WTC11 (cell line): ENCODE measurements at places on chromosomes 13 and 19. TPM values are rescaled to one million over a fixed set of nuclear protein-coding genes. Genes with fewer than 3 reads are reported as not detected.

ARID3A gene
- total RNA-seq, result 102 to 116 TPM (median 113 TPM) in 3 replicates

GRCh38 chr13:43473437-43473836, 313.3 kb downstream of the ENOX1 start:
- DNase-seq, result no peak

GRCh38 chr13:34523406-34523805, 418.7 kb upstream of the NBEA start:
- DNase-seq, result no peak

GRCh38 chr19:45349430-45349941, 8.9 kb downstream of the KLC3 start:
- no peak for DNase-seq

TMEM255B gene
- total RNA-seq, result 4.7 to 5.9 TPM (median 4.8 TPM) in 3 replicates

- no peak for DNase-seq
These were observed 176.4 kb downstream of the KCTD12 start for GRCh38 chr13:76709851-76710250.

GRCh38 chr19:11210656-11210928, 13.2 kb upstream of the KANK2 start:
- DNase-seq, result no peak

DNA sequence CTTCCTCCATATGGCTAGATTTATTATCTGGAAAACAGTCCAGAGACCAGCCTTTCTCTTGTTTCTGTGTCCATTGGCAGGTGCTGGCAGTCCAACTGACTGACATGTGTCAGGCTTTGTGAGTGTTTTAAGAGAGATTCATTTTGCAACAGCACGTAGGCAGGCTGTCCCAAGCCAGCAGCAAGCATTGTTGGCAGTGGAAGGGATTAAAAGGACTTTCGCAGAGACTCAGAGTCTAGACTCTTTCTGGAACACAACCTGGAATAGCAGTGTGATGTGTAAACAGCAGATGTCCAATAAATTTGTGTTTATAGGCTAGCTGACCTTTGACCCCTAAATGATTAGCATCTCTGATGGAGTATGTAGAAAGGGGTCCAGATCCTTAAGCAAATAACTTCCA, 222.2 kb upstream of the SERP2 start:
- no peak for DNase-seq

DNA sequence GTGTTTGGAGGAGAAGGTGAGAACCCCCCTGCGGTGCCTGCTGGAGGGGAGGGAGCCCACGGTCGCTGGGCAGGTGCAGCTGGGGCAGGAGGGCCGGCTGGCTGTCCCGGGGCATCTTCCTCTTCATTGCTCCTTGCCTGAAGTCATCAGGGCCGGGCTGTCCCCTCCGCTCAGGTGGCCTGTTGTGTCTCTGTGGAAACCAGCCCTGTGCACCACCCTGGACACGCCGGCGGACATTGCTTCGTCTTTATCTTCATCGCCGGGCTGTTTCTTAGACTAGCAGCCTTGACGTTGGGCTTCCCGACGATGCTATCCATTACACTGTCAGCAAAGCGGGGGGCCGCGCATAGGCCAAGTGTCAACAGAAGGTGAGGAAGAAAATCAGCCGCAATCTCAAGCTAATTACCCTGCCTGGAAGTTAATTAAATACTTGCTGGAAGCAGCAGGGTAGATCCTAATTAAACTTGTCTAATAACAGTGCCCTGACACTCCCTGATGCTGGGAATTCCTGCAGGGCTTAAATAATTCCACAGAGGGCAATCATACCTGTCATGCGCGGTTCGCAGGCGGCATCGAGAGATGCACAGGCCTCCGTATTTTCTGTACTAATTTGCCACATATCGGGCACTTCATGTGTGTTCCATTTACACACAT, 111.4 kb upstream of the SOX1 start:
- DNase-seq, result no peak

GRCh38 chr13:35994131-35994966, 136.8 kb downstream of the DCLK1 start:
- DNase-seq, result no peak

DNA sequence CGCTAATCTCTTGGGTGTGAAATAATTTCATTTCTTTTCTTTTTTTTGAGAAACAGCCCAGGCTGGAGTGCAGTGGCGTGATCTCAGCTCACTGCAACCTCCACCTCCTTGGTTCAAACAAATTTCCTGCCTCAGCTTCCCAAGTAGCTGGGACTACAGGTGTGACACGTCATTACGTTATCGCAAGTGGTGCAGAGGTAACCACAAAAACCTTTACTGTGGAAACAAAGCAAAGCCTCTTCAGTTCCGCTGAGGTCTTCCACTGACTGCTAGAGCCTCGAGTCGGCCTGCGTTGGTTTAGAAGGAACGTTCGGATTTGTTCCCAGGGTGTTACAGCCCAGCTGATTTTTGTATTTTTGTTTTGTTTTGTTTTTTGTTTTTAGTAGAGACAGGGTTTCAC, 2.0 kb upstream of the ZNF784 start:
- DNase-seq, result no peak

GRCh38 chr13:32010136-32010535, 21.4 kb upstream of the FRY start:
- no peak for DNase-seq

DNA sequence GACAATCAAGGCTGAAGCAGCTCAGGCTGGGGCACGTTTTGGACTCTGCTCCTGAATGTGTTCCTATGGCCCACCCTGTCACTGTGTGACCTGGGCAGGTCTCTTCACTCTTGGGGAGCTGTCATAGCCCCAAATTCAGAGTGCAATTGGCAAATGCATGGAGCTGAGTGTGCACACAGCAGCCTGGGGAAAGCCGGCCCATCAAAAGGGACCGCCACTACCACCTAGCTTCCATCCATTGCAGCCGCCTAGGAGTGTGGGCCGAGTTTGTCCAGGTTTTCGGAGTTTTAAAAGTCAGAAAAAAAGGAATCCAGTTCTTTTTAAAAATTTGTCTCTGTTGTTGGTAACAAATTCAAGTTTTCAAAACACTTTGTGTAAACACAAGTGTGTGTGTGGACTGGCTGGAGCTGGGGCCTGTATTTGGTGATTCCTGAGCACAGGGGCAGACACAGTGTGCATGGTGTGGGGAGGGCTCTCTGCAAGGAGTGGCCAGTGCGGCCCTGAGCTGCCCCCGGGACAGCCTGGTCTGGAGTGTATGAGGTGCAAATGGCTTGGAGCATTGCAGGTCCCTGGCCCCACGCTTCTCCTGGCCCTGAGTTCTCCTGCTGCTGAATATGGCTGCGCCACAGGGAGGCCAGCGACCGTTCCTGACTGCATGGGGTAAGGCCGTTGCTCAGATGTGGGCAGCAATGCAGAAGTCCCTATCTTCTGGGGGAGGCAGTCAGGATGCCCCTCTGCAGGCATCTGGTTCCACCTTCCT, 13.2 kb upstream of the ZNF536 start:
- no peak for DNase-seq

DNA sequence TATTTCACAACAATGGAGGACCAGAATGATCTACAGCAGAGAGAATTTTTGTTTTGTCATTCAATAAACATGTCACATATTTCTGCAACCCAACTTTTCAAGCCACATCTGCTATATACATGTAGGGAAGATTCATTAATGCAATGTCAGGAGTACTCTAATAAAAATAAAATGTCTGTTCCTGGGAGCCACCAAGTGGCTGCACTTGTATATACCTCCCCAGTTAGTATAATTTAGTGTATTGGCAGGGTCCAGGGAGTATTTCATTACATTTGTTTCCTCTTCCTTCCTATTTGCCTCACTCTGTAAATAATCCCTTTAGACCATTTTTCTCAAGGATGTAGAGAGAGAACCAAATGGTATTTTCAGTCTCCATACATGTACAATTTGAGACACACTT, 1169.0 kb downstream of the DIAPH3 start:
- DNase-seq, result no peak

PGLYRP2 gene
- total RNA-seq, result not detected in 3 replicates

GFY gene
- total RNA-seq, result 0.85 to 1.4 TPM (median 0.87 TPM) in 3 replicates

KIR3DL1 gene
- not detected in 3 replicates for total RNA-seq

HOMER3 gene
- total RNA-seq, result 28.2 to 32.4 TPM (median 32.2 TPM) in 3 replicates

DNA sequence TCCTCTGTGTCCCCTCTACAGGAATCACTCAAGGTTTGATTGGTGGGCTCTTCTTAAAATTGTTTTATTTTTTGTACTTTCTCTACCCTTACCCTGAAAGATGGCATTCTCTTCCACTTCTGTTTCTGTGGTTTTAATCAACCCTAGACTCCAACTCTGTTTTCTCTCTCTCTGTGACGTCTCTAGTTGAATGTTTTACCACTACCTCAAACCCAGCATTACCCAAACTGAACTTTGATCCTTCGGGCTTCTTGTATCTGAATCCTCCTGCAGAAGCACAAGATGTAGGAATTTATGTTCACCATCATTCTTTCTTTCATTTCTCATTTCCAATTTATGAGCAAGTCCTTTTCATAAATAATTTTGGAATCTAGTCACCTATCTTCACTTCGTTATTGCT, 39.9 kb downstream of the PCCA start:
- DNase-seq, result no peak

DNA sequence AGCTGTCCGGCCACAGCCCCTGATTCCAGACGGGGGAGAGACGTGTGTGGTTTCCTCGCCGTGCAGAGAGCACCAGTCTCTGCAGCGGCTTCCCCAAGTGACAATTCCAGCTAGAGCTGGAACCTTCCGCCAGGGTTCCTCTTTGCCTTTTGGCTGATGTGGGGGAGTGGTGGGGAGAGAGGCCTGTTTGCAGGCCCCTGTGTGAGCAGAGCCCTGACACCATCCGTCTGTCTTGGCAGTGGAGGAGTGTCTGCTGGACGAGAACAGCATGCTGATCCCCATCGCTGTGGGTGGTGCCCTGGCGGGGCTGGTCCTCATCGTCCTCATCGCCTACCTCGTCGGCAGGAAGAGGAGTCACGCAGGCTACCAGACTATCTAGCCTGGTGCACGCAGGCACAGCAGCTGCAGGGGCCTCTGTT, 25.0 kb downstream of the LAMP1 start:
- DNase-seq, result no peak

DNA sequence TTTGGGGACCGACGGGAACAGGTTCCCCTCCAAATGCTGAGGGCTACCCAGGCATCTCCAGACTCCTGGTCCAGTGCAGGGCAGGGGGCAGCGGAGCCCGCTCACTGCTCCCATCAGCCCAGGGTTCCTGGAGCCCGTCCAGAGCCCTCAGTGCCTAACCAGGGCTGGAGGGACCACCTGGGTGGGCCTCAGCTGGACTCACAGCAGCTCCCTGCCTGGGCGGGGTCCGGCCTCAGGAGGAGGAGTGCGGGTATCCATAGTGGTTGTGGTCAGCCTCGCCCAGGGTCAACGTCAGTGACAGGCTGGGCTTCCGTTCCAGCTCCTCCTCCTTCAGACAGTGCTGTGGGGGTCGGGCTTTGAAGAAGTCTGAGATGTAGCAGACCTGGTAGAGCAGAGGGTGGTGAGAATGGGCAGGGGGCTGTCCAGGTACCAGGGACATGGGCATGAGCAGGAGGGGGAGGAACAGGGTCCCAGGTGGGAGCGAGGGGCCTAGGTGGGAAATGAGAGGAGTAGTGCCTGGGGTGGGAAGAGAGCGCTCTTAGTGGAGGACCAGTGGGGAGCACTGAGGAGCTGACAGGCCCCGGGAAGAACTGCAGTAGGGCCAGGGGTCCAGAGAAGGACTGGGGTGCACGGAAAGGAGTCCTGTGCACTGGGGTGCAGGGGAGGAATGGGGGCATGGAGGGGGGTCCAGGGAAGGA, 9.9 kb downstream of the PLPP2 start:
- DNase-seq, result no peak

C19orf85 gene
- total RNA-seq, result 2.1 to 2.5 TPM (median 2.2 TPM) in 3 replicates

DNA sequence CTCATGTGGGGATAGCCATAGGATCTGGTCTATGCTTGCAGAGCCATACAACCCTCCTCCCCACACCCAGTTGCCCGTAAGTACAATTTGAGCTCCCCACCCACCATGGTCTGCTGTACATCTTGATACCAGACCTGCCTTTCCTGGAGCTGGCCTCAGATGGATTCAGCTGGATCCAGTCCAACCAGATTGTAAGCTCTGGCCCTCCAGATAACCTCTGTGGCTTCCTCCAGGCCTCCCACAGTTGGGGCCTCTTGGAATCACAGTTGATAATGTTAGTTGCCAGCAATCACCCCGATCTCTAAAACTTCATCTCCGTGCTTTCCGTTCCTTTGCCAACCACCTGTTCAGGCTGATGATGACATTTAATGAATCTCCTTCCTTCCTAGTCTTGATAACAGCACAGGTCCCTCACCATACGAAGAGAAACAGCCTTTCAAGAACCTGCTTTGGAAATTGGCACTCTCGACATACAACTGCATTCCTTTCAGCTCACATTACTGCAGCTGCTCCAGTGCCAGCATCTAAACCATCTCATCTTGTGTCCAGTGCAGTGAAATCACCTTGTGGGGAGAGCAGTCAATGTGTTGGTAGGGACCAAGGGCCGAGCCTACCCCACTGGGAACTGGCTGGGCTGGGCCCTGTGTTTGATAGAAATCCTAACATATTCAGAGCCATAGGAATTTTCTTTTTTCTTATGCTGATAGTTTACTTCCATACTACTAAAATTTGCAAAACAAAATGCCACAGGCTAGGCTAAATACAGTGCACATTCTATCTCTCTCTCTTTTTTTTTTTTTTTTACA, 15.1 kb upstream of the FOXO1 start:
- no peak for DNase-seq

DNA sequence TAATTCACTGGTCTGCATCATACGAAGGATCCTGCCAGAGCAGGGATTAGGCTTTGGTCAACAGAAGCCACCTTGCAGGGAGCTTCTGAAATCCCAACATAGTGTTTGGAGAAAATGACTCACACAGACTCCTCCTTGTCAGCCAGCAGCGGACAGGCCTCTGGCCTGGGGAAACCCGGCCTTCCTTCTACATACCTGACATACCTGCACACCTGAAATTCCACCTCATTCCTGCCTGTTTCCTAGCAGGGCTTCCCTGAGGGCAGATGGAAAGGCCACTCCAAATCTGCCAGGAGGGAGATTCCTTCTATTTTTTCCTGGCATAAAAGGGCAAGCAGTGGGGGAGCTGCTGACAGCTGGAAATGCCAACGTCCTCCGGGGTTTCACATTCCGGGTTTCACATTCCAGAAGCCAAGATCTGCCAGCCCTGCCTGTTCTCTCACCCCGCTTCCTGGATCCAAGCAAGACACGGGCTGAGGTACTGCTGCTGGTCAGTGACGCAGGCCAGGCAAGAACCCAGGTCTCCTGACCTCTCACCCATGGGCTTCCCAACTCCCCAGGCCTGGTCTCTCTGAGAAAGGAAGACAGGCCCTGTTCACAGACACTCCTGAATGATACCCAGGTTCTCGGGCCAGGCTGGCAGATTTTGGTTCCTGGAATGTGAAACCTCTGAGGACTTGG, 18.2 kb upstream of the IGFL1 start:
- DNase-seq, result peak; percentile 65

HRC gene
- 1.9 to 5.0 TPM (median 4.6 TPM) in 3 replicates for total RNA-seq

GRCh38 chr13:46039411-46040182, 12.9 kb downstream of the ZC3H13 start:
- DNase-seq, result no peak

- no peak for DNase-seq
These were observed 8.7 kb downstream of the MICOS13 start for GRCh38 chr19:5671600-5671999.

DNA sequence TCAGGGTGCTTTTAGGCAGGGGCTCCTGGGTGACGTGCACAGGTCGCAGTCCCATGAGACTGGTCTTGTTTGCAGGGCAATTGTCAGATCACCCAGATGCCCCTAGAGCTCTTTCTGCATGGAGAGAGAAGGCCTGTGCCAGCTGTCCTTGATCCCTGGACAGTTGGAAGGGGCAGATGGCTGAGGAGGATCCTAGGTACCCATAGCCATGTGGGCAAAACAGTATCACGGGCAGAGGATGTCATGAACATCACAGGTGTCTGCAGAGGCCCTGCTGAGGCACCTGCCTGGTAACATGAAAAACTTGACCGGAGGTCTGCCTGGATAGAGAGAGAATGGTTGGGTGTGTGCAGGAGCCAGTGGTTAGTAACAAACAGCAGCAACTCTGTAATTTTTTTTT, 99.3 kb downstream of the ZNF536 start:
- DNase-seq, result no peak

- DNase-seq, result no peak
These were observed 15.4 kb upstream of the TMEM160 start for GRCh38 chr19:47063874-47064273.
